Activated naive CD4-positive, alpha-beta T cell (primary cell): ENCODE measurements at places on chromosomes 7 and 10.

DNA sequence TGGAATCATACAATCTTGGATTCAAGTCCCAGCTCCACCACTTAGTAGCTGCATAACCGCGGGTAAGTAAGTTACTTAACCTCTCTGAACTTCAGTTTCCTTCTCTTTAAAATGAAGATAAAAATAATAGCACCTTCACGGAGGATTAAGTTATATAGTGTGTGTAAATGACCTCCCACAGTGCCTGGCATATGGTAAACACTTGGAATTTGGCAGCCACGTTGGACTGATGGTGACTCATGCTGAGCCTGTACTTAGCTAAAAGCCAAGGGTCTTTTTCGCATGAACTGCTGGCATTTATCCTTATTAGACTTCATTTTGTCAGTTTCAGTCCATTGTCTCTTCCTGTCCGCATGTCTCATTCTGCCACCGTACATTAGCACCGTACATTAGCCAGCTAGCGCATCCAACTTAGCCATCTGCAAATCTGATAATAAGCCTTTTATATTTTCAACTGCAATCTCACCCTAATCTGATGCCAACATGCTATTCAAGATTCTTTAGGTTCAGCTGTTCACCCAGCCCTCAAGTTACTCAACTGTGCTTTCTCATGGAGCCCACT lies 11.2 kb downstream of the SLC13A4 start:
- no peak for DNase-seq

- DNase-seq: no peak
These were observed 1060.7 kb upstream of the GHITM start for GRCh38 chr10:83078645-83079044.

DNA sequence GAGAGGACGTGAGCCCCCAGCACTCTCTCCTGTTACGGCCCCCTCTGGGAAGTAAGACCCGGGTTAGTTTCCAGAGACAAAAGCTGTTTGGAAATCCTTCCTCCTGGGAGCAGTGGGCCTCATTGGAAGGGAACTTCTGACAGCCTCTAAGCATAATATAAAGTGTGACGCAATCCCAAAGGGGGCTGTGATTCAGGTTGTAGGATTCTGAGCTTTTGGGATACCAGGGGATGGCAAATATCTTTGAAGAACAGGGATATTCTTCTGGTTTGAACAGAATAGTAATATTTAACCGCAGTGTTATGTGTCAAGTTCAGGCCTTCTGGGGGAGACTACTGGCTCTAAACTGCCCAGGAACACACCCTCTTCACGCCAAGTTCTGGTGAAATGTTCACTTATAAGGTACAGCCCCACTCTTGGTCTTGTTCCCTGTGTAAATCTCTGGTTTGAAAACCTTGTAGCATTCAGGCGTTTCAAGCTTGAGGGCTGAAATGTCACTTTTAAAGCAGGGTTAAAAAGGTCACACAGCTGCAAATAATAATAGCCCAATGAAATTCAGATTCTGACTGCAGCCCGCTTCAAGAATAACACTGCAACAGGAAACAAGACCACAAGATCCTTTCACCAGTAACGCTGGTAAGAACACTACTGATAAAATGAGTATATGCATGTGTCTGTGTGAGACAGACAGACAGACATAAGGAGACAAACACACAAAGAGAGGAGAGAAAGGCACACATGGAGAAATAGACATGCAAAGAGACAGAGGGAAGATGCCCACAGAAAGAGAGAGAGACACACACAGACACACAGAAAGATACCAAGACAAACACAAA lies 69.0 kb downstream of the CREB5 start:
- DNase-seq: no peak

DNA sequence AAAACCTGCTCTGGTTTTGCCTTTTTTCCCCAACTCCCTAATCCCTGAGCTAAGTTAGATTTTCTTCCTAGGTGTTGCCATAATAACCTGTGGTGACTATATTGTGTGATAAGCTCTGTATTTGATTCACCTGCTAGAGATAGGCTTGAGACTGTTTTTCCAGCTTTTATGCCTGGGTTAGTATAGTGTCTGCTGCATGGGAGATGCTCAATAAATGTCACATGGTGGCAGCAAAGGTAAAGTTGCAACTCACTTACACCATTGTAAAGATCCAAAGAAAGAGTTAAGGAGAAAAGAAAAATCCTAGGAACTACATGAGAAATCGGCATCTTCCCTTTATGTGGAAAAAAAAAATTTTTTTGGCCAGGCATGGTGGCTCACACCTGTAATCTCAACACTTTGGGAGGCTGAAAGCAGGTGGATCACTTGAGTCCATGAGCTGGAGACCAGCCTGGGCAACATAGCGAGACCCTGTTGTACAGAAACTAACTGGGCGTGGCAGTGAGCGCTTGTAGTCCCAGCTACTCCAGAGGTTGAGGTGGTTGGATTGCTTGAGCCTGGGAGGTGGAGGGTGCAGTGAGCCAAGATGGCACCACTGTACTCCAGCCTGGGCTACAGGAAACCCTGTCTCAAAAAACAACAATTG lies 3.7 kb downstream of the CCNJ start:
- no peak for DNase-seq

- DNase-seq: no peak
These were observed 105.4 kb upstream of the BET1 start for GRCh38 chr7:94109556-94109955.

GRCh38 chr7:92727755-92728154 lies 108.6 kb downstream of the CDK6 start:
- no peak for DNase-seq

DNA sequence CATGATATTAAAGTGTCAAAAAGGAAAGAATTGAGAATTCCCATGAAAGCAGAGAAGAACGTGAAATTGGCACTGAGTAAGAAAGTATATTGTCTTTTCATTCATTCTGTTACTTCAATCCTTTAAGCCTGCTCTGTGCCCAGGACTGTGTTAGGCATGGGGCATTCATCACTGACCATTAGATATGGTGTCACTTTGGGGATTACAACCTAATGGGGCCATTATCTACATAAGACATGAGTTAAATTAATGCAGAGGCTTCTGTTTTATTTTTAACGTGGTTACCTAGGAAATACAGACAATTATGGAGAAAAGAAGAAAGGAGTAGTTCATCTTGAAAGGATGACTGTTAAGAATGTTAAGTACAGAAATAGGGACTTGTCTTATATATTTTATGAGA lies 163.5 kb upstream of the LRGUK start:
- DNase-seq: no peak

GRCh38 chr7:55189146-55189766 lies 170.4 kb downstream of the EGFR start:
- no peak for DNase-seq

DNA sequence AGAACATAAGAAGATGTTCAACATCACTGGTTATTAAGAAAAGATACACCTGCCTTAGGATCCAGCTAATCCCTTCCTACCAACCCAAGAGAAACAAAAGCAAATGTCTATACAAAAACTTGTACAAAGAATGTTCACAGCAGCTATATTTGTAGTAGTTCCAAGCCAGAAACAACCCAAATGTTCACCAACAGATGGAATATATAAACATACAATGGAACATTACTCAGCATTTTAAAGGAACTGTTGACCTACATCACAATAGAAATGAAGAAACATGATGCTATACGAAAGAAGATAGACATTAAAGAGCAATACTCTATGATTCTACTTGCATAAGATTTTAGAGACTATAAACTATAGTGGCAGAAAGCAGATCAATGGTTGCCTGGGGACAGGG lies 149.4 kb downstream of the ZNF438 start:
- DNase-seq: no peak

GRCh38 chr10:70756700-70757360 lies 28.3 kb downstream of the TBATA start:
- DNase-seq: no peak

DNA sequence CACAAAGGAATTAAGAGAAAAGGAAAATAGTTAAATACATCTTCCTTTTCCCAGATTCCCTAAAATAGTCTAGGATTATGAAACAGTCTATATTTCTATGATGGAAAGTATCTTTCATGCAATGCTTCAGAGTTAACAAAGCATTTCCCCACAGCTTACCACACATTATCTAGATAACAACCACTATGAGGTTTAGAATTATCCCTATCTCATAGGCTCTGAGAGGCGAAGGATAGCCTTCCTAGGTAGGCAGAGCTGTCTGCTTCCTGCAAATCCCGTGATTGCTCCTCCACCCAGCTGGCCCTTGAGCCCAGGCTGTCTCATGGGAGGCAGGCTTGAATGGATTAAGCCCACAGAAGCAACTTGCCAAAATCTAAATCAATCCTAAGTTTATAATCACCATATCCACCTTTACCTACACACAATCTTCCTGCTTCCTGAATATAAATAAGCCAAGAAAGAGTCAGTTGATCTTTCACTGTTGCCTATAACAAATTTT lies 321.4 kb upstream of the AOAH start:
- no peak for DNase-seq

DNA sequence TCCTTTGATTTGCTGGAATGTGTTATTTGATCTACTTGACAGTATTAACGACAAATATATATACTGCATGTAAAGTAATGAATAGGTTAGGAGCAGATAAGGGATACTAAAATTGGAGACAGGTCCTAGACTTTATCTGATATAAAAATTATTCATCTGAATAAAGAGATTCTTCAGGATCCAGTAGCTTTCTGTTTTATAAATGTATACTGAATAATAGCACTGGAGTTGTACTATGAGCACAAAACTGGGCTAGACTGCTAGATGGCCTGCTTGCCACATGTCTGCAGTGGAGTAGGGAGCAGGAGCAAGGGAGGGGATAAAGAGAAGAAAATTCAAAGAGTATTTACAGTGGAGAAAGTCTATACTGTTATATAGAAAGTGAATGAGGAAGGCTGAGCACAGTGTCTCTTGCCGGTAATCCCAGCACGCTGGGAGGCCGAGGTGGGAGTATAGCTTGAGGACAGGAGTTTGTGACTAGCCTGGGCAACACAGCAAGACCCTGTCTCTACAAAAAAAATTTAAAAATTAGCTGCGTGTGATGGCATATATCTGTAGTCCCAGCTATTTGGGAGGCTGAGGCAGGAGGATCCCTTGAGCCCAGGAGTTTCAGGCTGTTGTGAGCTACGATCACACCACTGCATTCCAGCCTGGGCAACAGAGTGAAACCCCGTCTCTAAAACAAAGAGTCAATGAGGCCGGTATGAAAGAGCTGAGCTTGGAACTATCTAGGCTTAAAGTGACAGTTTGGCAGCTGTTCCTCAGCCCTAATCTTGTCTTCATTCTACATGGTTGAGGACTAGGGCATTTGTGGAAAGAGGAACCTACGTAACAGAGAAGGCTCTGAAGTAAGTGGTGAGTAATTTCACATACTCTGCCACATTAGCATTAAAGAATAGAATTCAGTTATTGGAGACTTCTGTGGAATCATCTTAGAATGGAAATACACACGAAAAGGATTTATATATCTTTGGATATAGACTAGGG lies 41.8 kb downstream of the CD36 start:
- no peak for DNase-seq

DNA sequence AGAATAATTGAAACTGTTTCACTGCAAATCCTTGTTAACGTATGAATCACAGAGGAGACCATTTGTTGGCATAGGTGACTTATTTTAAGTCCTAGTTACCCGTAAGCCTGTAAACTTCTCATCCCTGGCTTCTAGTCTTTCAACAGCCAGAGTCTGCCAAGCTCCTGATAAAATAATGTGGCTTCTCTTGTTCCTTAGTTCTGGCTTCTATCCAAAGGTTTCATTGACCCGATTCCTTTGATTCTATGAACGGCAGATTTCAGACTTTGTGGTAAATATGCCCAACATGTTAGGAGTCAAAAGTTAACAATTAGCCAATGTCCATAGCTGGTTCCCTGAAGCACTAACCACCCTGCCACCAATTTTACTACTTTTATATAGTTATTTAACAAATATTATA lies 23.3 kb downstream of the DNAH11 start:
- DNase-seq: no peak

DNA sequence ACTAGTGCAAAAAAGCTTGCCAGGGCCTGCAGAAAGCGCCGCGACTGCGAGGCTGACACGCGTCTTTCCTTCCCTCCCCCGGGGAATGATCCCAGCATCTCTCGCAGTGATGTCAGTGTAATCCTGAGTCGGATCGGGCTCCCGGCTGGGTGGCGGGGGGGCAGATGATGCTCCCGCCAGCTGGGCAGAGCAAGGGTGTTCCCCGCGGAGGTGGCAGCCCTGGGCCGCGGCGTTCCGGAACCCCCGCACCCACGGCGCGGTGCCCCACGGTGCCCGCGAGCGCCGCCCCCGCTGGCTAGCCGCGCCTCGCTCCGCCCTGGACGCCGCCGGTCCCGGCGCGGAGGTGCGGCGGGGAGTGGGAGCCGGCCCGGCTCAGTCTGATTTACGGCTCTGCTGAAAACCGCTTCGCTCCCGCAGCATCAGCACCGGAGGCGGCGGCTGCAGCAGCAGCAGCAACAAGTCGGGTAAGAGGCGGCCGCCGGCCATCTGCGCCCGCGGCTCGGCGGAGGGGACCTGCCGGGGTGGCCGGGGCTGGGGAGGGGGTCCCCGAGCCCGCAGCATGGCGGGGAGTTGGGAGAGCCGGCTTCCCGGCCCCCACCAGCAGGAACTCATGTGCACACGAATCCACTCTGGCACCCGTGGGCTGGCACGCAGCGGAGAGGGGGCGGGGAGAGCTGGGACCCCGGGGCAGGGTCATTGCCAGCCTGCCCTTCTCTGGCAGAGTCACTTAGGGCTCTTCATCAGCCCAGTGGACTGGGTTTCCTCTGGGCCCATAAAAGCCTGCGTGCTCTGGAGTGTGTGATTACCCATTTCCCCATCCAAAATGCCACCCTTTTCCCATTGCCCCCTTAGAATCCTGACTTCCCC lies at the start of gene ZNF365:
TSS of gene ZNF365 (plus strand) at position 375 of the 867 bp plus-strand sequence. CDS start 1,825 bp downstream, outside the sequence.
- DNase-seq: no peak

DNA sequence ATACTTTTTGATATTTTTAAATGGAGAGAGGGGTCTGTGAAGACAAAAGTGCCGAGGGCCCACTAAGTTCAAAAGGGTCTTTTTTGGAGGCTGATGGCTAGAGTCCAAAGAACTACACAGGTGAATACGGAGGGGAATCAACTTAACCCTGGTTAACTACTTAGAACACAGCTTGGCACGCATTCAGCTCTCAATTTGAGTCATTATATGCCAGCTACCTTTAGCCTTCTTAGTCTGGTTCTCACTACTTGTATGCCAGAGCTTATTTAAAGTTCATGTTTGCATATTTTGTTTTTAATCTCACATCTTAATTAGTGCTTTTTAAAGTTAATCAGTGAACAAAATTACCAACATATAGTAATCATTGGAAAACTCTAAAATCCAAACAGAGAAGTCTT lies 80.8 kb downstream of the VWDE start:
- DNase-seq: no peak

DNA sequence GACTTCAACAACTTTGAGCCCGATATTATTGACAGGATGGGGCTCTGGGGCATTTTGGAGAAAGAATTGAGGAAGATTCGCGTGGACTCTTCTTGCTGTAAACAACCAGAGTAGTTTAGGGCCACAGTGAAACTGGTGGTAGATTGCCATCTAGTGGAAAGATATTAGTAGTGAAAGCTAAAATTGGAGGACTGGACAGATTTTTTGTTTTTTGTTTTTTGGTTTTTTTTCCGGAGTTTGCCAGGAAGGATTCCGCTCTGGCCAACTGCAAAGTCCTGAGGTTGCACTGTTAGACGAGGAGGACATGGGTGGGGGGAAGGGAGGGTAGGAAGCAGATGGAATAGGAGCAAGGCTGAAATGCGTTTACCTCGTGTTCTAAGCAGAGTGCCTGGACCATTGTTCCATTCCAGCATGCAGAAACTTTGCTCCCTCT lies 11.7 kb downstream of the NOBOX start:
- DNase-seq: no peak

- no peak for DNase-seq
These were observed 70.9 kb upstream of the LOXL4 start for GRCh38 chr10:98338896-98339295.
